Right forelimb (tissue), 1 donor: ENCODE measurements at places on chromosomes 3 and 15.

DNA sequence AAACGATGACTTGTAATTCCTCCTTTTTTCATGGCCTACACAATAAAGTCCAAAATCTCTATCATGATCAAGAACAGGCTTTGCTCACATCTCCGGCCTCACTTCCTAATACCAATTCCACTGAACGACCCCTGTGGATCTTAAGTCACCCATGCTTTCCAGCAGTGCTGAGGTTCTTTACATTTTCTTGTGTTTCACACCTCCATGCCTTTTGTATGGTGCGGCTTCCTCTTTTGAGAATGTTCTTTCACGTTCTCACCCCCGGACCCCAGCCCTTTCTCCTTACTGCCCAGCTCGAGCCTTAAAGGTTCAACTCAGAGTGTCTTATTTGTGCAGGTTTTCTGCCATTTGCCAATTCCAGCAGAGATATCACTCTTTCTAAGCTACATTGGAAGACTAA is 70.1 kb downstream of the CSNK1G1 start:
- no peak for DNase-seq

DNA sequence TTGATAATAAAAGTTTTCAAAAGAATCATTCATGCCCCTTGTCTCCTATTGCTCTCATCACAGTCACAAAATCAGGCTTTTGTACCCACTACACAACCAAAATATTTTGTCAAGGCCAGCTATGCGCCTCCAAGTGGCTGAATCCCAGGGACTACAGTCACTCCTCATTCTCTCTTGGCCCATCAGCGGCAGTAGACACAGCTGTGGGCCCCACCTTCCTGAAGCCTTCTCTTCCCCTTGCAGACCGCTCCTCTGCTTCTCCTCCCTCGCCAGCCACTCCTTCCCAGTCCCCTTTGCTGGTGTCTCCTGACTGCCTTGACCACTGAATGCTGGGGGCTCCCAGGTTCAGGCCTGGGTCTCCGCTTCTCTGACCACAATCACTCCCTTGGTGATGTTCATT is 52.1 kb downstream of the LSM3 start:
- no peak for DNase-seq

GRCh38 chr3:149872589-149872988 is 59.6 kb downstream of the RNF13 start:
- DNase-seq = no peak

DNA sequence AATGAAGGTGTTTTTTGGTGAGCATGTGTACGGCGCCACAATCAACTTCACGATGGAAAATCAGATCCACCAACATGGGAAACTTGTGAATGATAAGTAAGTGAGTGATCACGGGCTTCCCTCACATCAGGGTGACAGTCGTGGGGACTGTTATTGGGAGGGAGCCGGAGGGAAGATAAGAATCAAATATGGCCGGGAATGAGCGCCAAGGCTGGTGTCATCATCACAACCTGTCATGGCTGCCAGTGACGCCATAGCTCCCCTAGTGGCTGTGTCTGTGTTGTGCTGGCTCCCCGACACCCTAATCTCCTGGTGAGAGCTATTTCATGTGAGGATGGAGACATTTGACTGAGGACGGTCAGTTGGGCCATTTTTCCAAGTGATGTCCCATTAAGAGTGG is 168.5 kb downstream of the SV2B start:
- no peak for DNase-seq

- DNase-seq = no peak
These were observed 130.1 kb upstream of the BHLHE40 start for GRCh38 chr3:4849136-4849535.

GRCh38 chr3:106457281-106458180 is 588.7 kb upstream of the CBLB start:
- no peak for DNase-seq

DNA sequence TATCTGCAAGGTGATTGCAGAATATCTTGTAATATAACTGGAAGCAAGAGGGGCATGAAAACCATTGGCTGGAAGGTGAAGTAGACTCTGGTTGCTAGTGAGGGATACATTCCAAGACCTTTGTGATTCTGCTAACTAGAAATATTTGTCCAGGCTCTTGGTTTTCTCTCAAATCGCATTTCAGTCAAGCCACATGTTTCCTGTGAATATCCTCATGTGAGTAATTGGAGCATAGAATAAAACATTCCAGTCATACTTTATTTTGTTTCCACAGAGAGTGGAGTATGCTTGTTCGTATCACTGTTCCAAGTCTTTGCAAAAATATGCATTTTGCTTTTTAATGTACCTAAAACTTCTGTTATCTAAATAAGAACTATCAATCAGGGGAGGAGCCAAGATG is 850.0 kb downstream of the EPHA3 start:
- DNase-seq = no peak

DNA sequence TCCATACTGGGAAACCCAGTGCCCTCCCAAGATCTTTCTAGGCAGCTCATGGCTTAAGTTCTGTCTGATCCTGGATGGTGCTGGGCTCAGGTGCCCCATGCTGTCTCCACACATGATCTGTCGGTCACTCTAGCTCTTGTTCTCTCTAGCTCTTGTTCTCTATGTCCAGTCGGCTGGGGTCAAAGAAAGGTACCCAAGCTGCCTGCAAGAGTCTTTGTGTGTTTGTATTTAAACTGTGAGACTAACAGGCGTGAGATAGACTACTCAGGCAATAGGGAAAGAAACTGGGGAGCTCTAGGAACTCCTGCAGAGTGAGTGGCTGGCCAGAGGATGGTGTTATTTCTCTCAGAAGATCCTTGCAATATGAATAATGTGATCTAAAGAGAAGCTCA is 40.2 kb downstream of the GPR156 start:
- DNase-seq = no peak

- no peak for DNase-seq
These were observed 51.0 kb downstream of the CACNA1D start for GRCh38 chr3:53545310-53545995.

DNA sequence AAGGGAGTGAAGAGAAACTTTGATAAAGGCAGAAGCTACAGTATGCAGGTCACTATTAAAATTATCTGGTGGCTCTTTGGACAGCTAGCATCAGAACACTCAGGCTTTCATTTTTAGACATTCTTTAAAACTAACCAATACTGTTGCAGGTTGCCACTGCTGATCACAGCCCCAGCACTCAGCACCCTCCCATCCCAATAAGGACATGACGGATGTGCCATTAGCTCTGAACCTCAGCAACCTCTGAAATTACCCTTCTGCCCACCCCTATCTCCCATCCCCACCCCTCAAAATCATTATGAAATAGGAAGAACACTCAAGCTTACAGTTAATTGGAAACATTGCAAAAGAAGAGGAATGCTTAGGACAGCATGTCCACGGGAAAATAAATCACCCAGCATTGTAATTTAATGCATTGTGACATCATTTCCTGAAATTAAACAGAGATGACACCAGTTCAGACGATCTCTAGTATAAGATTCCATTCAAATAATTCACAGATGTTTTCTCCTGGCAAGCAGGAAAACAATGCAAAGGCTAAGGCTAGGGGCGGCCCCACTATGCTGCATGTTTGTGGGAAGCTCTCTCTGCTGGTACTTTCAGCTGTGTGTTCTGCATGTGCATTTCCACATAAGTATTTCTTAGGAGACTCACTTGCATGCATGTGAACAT is 71.6 kb downstream of the MEIS2 start:
- DNase-seq = no peak

DNA sequence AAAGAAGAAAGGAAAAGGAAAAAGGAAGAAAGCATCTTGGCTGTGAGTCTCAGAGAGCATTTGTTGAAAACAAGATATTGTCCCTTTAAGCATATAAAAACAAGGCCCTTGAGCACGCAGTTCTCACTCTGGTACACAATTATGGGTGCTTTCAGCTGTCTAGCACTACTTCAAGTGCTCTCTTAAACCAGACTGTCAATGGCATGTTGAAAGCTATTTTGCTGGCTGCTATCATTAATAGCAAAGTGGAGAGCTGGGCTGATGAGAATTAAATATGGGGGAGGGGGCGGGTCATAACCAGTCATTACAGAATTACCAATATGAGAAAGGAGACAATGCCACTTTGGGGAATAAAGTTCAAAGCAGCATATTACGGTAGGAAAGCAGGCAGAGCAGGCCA is 9.3 kb downstream of the TLE3 start:
- DNase-seq = no peak

DNA sequence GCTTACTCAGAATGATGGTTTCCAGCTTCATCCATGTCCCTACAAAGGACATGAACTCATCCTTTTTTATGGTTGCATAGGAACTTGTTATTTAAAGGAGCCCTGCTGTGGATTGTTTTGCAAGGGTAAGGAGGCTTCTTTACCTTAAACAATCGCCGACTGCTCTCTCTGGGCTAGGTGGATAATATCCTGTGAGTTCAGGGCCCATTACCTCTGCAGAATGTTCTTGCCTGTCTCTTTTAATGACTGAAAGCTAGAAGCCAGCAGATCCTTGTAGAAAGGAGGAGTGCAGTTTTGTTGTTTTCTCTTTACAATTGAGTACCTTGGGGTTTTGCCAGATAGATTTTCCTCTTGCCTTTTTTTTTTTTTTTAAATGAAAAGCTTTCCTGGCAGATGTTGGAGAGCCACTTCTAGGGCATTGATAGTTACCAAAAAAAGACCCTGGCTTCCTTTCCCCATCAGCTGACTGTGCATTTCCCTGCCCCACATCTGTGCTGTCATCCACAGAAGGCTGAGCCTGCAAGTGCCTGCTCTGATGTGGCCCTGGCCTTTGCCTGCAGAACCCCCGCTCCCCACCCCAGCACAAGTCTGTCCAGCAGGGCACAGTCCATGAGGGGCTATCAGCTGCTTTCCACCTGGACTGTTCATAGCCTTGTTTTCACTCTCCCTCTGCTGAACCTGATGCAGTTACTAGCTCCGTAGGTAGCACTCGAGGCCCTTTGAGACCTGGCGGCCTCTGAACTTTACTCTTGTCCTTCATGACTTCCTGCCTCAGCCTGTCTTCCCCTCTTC is 113.1 kb downstream of the CHCHD6 start:
- DNase-seq = no peak

DNA sequence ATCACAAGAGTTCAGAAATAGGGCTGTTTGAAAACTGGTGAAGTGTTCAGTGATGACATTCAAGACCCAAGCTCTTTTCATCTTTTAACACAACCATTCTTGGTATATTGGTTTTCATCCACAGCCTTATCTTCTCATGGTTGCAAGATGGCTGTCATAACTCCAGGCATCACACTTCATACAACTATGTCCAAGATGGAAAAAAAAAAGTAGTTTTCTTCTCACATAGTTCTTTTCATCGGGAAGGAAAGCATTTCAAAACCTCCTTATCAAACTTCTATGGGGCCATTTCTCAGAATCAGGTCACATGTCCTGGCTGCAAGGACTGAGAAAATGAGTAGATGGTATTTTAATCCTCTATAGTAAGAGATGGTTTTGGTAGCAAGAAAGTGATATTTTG is 21.1 kb upstream of the MFSD1 start:
- DNase-seq = no peak

GRCh38 chr3:115616461-115616860 is 6.8 kb upstream of the GAP43 start:
- DNase-seq = no peak

DNA sequence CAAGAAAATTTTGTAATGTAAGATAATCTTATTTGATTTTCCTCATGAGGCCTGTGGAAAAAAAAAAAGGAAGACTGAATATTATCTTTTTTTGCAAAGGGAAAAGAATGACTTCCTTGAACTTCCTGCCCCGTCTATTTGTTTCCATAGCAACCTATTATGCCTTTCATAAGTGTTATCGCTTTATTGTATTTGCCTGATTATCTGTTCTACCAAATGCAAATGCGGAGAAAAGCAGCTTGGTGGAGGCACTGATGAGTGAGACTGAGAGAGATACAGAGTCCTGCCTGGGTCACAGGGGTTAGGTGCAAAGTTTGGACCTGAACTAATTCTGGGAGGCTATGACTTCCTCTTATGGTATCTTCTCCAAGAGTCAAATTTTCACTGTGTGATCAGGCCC is 334.0 kb upstream of the KCNMB2 start:
- DNase-seq = no peak

DNA sequence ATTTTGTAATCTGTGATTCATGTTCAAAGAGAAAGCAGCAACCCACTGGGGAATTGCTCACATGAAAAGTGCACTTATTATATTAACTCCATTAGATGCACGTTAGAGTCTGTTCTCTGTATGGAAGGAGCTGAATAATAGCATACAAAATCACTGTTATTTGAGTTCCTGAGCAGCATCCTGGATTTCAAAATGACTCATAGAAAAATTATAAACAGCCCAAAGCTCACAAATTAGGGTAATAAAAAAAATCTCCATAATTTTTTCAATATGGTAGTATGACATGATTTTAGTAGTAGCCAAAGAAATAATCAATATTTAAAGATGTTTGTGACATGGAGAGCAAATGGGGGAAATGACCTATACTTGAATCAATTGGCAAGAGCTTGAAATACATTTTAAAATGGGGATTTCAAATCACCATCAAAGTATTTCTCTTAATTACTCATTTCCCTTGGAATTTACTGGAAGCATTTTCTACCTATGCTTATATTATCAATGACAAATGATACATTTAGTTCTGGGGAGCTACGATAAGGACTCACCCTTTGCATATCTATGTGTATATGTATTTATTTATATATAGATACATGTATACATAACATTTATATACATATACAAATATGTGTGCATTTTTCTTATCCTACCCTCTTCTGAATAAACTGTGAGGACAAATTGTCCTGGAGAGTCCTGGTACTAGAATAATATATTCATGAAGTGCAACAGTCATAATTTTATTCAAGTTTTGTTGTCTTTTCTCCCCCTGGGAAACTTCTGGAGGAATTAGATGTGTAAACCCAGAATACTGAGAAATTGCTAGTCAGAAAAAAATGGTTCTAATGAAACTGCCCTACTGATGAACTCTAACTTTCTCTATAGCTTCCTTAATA is 116.3 kb downstream of the RPL22L1 start:
- DNase-seq = no peak

DNA sequence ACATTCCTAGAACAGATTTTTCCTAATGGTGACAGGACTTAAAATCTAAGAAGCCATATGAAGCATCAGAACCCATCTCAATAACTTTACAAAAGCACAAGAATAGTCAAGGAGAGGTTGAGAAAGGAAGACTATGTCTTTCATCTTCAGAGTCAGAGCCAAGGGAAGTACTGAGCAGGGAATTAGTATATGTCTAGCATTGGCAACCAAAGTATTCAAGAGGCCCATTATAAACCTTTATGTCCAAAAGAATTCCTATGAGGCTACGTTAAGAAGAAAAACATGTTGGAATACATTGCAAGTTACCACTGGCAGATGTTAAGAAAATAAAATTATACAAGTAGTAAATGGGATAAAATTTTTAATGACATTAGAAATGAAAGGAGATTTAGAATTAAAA is 150.5 kb downstream of the MAGI1 start:
- no peak for DNase-seq

- no peak for DNase-seq
These were observed 568.9 kb upstream of the NR2F2 start for GRCh38 chr15:95761501-95762165.
